ENCODE measurements at places on chromosomes 3 and 15.
A peak's percentile ranks its signal among the peaks of the same experiment; 100 is the strongest.

GRCh38 chr3:161475905-161476304, 20.7 kb upstream of the OTOL1 start:
- no peak for DNase-seq

DNA sequence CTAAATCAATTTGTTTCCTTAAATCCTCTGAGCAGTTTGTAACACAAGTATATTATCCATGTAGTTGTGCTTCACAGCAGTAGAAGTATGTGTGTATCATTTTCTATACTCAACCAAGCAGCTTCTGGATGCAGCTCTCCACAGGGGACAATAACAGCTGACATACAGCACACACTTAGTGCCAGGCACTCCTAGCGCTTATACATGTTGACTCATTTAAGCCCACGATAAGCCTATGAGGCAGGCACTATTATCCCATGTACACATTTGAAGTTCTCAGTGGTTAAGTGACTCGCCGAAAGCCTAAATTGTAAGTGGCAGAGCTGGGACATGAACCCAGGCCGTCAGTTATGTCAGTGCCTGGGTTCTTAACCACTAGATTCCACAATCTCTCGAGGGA, 20.3 kb upstream of the LPP start:
- DNase-seq, result no peak

DNA sequence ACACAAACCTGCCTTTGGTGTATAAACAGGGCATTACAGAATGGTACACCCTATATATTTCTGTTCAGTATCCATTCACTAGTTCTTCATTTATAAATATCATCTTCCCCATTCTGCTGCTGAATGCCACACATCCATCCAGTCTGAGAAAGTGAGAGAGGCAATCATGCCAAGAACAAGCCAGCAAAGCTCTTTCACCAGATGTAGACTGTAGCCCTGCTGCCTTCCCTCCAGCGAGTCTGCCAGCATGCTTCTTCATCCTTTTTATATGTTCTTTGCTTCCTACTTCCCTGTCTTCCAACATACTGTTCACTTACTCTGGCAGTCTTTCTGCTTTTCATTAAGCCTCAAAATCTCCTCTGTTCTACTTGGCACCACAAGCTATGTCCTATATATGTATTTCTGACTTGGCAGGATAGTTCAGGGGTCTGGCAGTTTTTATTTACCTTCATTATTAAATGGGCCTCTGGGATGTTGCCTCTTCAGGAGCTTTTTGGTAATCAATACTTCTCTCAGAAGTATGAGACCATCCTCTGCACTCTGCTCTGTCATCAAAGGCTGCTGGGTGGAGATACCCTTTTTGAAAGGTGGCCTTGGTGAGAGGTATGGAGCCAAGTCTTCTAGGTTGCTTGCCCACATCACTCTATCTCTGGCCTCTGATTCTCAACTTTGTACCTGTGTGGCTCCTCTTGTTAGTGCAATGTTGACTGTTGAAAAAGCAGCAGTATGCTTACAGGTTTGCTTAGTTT, 48.6 kb downstream of the CHP1 start:
- DNase-seq, result no peak

- DNase-seq, result peak; percentile 82
These were observed 12.5 kb upstream of the MORF4L1 start for GRCh38 chr15:78859971-78860719.

- no peak for DNase-seq
These were observed 74.6 kb downstream of the ARHGEF26 start for GRCh38 chr3:154195620-154196356.

- no peak for DNase-seq
These were observed 12.6 kb downstream of the KLHL18 start for GRCh38 chr3:47295322-47295721.

DNA sequence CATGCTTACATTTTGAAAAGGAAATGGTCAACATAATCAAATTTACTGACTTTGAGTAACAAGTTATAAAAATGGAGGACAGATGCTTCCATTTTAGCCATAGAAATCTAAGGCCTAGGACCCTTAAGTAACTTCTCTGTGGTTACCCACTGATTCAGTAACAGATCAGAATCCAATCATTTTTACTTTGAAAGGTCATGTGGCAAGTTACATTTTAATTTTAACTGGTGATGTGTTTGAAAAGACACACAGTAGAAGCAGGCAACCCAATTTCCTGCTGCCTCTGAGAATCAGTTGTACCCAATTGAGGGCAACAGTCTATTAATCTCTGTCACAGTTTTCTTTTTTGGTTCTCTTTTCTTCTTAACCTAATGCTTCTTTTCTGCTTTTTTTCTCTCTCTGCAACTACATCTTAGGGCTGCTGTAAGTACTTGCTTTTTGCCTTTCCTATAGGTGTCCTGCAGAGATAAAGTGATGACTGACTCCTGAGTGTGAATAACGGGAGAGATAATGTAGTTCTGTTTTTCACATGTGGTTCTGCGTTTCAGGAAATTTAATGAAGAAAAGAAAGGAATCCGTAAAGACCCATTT, 3.3 kb downstream of the ZWILCH start:
- no peak for DNase-seq

- DNase-seq, result no peak
These were observed 10.9 kb upstream of the NCKIPSD start for GRCh38 chr3:48696601-48697000.

All from stimulated activated CD4-positive, alpha-beta T cell treated with anti-CD3 and anti-CD28 coated beads, Interleukin-2, amount 100 ng/mL, for 24 hours (primary cell).